ENCODE measurements at places on chromosomes 13 and 19.
A peak's percentile ranks its signal among the peaks of the same experiment; 100 is the strongest.

DNA sequence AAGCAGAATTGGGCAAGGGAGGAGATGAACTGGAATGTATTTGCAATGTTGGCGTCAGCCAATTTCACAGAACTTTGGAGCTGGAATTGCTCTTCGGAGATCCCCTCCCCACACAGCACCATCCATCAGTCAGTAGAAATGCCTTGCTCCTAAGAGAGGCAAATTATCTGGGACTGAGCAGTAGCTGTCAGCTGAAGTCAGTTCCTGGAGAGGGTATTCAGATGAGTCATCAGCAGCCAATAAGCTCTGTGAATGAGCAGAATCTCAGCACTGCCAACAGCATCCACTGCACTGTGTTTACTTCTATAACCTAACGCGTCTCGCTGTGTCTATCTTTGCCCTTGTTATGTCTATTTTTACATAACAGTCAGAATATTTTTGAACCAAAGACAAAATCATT lies 213.7 kb downstream of the SLITRK5 start:
- DNase-seq: peak; percentile 2

DNA sequence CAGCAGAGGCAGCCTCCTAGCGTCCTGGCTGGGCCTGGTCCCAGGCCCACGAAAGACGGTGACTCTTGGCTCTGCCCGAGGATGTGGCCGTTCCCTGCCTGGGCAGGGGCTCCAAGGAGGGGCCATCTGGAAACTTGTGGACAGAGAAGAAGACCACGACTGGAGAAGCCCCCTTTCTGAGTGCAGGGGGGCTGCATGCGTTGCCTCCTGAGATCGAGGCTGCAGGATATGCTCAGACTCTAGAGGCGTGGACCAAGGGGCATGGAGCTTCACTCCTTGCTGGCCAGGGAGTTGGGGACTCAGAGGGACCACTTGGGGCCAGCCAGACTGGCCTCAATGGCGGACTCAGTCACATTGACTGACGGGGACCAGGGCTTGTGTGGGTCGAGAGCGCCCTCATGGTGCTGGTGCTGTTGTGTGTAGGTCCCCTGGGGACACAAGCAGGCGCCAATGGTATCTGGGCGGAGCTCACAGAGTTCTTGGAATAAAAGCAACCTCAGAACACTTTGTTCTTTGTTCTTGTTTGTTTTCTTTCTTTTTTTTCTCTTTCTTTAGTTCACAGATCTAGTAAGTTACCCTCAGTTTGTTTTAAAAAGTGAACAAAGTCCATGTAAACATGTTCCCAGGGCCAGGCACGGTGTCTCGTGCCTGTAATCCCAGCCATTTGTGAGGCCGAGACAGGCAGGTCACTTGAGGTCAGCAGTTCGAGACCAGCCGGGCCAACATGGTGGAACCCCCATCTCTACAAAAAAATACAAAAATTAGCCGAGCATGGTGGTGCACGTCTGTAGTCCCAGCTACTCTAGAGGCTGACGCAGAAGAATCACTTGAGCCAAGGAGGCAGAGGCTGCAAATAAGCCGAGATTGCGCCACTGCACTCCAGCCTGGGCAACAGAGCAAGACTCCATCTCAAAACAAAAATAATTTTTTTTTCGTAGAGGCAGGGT lies 10.2 kb downstream of the ANGPTL4 start:
- no peak for DNase-seq

DNA sequence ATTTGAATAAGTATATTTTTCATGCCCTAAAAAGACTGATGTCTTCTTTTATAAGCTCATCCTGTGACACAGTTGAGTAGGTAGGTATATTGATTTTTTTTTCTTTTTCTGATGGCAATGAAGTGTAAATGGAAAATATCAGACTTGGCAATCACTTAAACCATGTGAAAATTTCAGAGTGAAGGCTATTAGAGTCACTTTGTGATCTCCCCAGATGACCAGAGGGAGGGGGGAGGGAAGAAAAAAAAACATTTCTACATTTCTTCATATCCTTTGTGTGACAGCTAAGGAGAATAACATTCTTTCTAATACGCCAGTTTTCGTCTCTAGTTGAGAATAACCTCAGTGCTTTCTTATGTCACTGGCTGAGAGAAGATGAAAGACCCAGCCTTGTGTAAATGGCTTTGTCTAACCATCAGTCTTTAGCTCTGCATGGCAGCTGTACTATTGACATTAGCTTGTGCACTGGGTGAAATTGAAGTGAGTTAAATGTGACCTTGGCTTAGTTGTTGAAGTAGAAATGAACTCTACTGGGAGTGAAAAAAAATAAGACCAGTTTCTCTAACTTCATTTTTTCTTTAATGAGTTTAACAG lies 332.1 kb upstream of the DACH1 start:
- no peak for DNase-seq

GRCh38 chr19:41307090-41307875 lies 2.7 kb upstream of the CCDC97 start:
- no peak for DNase-seq

DNA sequence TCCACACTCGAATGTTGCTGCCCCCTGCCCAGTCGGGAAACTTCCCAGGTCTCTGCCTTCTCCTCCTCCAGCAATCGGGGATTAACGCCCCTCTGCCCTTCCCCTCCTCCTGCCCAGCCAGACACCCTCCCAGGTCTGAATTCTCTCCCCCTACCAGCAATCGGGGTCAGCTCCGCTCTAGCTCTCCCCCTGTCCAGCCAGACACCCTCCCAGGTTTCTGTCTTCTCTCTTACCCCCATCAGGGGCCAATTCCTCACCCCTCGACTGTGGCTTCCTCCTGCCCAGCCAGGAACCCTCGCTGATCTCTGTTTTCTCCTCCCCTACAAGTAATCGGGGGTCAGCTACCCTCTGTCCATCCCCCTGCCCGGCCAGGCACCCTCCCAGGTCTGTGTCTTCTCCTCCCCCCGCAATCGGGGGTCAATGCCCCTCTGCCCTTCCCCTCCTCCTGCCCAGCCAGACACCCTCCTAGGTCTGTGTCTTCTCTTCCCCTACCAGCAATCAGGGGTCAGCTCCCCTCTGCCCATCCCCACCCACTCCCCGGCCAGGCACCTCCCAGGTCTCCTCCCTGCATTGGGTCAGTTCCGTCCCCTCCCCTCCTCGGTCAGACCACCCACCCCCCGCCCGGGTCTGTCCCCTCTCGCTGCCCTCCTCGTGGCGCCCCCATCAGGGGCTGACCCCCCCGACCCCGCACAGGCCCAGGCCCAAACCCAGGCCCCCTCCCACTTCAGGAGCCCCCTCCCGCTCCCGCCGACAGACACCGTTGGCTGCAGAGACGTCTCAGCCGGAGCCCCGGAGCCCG lies 668 bp downstream of the ZFR2 start:
- no peak for DNase-seq

DNA sequence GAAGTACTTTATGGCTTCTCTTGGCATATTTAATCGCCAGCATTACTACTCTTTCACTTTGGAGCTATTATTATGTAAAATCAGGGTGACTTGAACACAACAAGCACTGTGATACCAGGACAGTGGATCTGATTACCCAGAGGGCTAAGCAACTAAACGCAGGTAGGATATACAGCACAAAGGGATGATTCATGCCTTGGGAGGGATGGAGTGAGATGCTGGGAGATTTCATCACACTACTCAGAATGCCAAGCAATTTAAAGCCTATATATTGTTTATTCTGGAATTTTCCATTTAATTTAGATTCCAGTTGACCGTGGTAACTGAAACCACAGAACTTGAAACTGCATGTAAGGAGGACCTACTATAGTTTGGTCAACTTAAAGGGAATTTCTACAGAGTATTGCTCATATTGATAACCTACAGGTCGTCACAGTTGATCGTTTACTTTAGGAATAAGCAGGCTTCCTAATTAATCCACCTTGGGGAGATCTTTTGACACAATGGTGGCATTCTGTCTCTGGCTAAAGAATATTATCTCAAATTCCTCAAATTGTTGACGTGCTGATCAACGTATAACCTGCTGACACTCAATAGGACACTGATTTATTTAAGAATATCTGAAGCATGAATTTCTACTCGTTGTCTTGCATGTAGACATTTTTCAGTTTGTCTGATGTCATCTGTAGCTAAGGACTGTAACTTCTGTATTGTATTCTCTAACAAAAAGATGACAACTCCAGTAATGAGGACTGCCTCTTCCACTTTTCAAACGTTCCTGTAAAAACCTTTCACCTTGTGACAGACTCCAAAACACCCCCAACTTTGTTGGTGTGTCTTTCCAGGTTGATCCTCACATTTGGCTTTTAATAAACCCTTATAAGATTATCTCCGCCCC lies 254.2 kb downstream of the GPC5 start:
- DNase-seq: peak; percentile 28

Measured in IMR-90 (cell line).